Peyer's patch (tissue), 4 donors: ENCODE measurements at places on chromosomes 5 and 9. TPM values are rescaled to one million over a fixed set of nuclear protein-coding genes. Genes with fewer than 3 reads are reported as not detected.

Gene OLFML2A
- 9.1 TPM for total RNA-seq

Gene SLC6A7
- total RNA-seq = 24.1 TPM

Gene HAPLN1
- 0.13 TPM for total RNA-seq

Gene CDH10
- not detected for total RNA-seq

Gene PCDHB15
- total RNA-seq = 0.35 TPM

DNA sequence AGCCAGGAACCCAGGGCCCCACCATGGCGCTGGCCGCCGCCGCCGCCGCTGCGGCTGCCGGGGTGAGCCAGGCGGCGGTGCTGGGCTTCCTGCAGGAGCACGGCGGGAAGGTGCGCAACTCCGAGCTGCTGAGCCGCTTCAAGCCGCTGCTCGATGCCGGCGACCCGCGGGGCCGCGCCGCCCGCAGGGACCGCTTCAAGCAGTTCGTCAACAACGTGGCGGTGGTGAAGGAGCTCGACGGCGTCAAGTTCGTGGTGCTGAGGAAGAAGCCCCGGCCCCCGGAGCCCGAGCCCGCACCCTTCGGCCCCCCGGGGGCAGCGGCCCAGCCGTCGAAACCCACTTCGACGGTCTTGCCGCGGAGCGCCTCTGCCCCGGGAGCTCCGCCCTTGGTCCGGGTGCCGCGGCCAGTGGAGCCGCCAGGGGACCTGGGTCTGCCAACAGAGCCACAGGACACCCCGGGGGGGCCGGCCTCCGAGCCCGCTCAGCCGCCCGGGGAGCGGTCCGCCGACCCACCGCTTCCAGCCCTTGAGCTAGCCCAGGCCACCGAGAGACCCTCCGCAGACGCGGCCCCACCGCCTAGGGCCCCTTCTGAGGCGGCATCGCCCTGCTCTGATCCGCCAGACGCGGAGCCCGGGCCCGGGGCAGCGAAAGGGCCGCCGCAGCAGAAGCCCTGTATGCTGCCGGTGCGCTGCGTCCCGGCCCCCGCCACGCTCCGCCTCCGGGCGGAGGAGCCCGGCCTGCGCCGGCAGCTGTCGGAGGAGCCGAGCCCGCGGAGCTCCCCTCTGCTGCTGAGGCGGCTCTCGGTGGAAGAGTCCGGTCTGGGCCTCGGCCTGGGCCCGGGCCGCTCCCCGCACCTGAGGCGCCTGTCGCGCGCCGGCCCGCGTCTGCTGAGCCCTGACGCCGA, 749 bp downstream of the SOWAHA start:
- DNase-seq = no peak

DNA sequence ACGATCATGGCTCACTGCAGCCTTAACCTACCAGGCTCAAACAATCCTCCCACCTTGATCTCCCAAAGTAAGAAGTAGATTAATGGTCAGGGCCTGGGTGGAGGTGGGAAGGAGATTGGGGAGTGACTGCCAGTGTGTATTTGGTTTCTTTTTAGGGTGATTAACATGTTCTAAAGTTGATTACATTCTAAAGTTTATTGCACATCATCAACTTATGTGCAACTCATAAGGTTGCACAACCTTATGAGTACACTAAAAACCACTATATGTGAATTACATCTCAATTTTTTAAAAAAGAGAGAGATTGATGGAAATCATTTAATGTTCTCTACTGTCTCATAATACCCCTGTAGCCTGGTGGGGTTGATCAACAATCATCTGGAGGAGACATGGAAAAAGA, 218.1 kb downstream of the AOPEP start:
- DNase-seq = no peak

DNA sequence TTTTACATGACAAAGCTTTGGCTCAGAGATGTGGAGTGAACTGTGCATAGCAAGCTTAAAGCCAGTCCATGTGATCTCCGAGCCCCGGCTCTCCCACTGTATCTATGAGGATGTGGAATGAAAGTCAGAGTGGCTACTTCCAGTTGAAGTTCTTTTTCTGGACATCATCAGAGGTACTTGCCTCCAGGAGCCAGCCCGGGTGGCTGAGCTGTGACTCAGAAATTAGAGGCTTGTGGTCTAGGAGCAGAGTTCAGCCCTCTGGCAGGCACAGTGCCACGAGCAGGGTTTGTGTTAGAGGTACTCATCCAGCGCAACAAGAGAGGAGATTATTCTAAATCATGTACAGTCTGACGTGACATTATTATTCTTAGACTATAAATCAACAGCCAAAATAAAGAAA, 322.5 kb downstream of the CDK5RAP2 start:
- no peak for DNase-seq

- DNase-seq = no peak
These were observed 77.1 kb downstream of the STRBP start for GRCh38 chr9:123191260-123191659.

DNA sequence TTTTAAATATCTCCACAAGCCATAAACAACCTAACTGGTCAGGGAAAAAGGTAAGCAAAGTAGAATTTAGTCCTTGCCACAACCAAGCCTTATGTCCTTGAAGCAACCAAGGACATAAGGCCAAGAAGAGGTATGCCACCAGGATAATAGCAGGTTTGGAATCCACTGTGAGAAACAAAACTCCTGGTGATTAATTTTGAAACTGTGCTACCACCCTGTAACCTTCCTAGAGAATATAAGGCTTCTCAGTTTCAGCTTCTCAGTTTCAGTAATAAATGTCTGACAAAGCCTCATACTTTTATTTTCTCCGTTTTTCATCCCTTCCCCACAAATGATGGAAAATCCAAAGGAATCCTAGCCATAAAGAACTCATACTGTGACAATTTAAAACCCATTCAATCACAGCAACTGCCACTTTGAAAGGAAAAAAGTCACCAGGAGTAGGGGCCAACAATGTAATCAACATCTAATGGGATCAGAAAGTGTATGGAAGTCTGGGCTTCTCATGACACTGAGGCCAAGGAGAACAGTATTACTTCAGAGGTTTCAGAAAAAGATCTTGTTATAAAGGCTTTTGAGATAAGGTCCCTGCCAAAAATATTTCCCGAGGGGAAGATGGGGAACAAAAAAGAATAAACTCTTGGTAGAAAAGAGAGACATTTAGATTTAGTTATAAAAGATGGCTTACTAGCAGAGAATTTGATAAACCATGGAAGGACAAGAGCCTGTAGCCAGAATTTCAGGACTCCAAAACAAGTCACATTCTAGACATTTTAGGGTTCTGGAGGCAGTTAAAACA, 189.2 kb downstream of the TSSK1B start:
- DNase-seq = no peak

DNA sequence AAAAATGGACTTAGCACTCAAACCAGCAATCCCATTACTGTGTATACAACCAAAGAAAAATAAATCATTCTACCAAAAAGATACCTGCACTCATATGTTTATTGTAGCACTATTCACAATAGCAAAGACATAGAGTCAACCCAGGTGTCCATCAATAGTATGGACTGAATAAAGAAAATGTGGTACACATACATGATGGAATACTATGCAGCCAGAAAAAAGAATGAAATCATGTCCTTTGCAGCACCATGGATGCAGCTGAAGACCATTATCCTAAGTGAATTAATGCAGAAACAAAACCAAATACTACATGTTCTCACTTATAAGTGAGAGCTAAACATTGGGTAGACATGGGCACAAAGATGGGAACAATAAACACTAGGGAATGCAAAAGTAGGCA, 236.8 kb upstream of the POU5F2 start:
- no peak for DNase-seq

DNA sequence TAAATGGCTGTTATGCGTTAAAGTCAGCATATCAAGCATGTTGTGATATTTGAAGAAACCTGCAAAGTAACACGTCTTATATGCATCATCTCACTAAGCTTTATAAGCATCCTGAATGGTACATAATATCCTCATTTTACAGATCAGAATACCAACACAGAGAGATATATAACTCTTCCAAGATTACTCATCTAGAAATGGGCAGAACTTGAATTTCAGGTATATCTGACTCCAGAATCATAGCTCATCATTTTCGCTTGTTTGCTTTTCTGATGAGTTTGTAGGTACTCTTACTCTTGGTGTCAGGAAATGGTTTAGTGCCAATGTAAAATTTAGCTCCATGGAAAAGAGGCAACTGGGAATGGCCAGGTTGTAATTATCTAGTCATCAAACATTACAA, 232.3 kb upstream of the ANKH start:
- DNase-seq = no peak

DNA sequence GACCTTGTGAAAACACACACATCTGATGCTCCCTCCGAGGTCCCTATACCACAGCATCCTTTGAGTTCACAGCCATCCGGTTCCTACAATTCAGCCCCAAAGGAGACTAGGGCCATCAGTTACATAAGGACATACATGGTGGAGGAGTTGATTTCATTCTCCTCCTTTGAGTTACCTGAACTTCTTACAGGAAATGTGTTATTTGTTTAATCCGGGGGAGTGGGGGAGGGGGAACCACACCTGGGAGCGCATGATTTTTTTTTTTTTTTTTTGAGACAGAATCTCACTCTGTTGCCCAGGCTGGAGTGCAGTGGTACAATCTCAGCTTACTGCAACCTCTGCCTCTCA, 30.7 kb downstream of the SEMA4D start:
- DNase-seq = no peak

DNA sequence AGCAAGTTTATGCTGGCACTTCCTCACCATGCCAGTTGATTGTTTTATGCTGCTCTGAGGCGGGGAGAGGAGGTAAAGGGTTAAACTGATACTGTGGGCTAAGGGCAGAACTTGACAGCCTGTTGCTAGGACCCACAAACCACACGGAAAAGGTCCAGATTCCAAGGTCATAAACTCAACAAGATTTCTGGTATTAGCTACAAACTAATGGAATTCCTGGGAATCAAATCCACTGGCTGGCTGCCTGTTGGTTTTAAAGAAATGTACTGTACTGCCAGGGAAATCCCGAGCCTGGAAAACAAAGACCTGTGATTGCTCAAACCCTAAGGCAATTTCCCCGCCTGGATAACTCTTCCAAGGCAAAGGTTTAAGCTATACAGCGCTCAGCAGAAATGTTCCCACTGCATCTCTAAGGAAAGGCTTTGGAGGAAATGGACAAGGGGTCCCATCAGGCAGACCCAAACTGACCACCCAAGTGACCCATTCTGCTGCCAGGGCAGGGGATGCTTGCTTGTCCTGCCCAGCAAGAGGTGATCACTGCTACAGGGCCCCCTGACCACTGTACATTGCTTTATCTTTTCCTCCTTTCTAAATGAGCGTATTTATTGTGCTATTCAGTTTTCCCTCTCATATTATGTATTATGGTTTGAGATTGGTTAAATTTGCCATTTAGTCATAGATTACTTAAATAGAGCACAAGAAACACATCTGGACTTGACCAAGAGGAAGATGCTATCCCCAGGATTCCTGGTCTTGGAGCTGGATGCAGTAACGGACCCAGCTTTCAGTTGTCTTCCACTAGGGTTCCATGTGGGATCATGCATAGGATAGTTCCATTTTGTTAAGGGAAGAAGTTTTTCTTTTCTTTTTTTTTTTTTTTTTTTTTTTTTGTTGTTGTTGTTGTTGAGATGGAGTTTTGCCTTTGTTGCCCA, 124.3 kb downstream of the SUSD1 start:
- peak; percentile 60 for DNase-seq

- DNase-seq = no peak
These were observed 464.4 kb upstream of the IZUMO3 start for GRCh38 chr9:25010027-25010662.

- no peak for DNase-seq
These were observed 4.7 kb downstream of the SLC27A4 start for GRCh38 chr9:128344931-128345605.

GRCh38 chr5:78544561-78545201, 103.9 kb downstream of the LHFPL2 start:
- no peak for DNase-seq

DNA sequence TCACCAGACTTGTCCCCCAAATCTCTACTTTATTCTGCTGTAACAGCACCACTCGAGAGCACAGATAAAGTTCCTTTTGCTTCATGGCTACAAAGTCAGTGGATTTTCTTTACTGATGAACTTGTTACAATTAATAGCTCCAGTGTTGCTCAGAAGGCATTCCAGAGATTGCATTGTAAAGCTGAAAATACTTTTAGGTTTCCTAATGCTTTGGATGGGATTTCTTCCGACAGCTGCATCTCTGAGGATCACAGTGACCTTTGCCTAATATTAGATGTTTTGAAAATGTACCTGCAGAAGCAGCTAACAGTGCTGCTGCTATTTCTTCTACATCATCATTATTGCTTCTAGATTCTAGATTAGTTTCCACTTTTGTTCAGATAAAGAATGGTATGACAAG, 58.8 kb upstream of the TMEM171 start:
- DNase-seq = no peak

DNA sequence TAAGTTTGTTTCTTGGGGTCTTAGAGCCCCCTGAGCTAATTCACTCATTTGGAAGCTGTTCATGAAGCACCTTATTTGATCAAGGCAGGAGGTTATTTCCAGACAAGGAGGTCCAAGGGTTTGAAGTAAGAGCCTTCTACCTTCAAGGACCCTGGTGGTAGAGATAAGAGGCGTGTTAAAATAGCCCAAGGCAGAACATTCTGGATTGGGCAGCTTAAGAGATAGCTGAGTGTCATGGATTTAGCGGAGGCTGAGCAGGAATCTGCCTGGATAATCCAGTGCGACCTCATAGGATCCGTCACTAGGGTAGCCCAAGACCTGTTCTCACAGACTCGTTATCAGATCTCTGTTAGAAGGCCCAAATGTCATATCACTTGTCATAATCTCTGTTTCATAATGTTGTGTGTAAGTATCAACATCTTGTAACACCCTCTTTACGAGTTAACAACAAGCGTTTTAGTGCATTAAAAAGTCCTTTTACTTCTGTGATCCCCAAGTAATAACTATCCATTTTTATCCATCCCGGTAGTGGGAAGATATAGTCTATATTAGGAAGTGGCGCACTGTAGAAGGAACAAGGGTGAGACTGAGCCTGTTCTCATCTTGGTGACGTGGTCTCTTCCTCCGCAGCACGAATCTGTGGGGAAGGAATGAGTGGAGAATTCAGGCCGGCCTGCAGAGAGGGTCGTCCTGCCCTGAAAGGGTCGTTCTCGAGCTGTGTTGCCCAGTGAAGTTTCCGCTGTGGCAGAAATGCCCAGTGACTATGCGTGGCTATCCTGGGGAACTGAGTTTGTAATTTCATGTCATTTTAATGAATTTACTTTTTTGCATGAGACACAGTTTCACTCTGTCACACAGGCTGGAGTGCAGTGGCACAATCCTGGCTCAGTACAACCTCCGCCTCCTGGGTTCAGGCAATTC, 28.8 kb downstream of the SLC25A25 start:
- DNase-seq = no peak
